Naive thymus-derived CD8-positive, alpha-beta T cell (primary cell): ENCODE measurements at places on chromosomes 11 and 22. TPM values are rescaled to one million over a fixed set of nuclear protein-coding genes. Genes with fewer than 3 reads are reported as not detected.

DNA sequence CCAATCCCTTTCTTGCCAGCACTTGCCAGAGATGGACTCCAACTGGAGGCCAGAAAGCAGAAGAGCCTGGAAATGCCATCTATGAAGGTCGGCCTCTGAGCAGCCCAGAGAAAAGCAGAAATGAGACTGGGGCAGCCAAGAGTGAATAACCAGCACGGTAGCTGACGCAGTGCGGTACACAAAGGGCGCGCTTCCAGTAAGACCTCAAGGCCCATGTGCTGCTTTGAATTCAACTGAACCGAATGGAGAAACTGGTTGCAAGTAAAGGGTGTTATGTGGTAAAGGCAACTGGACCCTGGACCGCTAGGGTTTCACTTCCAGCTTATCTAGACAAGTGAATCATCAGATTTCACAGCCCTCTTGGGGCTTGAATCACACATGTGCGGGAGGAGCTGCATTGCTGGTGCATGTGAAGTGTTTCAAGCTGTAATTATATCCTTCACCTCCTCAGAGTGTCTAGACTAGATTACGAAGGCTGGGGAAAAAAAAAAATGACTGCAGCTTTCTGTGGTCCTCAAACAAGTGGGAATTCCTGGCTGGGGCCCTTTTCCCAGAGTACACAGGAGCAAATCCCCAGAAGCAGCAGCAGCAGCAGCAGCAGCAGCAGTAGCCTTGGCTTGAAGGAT lies 128.9 kb downstream of the CCDC34 start:
- no peak overlapping the region for H3K27ac ChIP-seq
- no peaks in the 10 kb centered on the region for H3K4me1 ChIP-seq
- H3K36me3 ChIP-seq, result no peaks in the 10 kb centered on the region
- no peak overlapping the region for H3K4me3 ChIP-seq
- peaks cover 21% of the 10 kb centered on the region for H3K27me3 ChIP-seq
- DNase-seq, result no peak

DNA sequence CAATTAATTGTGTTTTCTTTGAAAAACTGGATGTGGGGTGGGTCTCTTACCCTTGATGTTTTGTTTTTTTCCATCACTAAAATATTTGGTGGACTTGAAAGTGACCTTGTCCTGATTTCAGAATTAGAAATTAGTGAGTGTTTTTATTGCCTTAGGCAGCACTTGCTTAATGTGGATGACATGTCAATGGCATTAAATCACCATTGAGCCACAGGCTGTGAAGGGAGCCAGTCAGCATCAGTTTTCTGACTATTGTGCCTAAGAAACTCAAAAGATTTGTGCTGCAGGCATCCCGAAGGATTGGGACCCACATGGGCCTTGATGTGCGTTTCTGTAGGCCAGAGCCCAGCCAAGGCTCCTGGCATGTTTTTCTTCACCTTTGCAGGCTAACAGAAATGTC lies 53.8 kb downstream of the SWAP70 start:
- no peaks in the 10 kb centered on the region for H3K36me3 ChIP-seq
- no peaks in the 10 kb centered on the region for H3K27me3 ChIP-seq

- no peak overlapping the region for H3K27ac ChIP-seq
- no peaks in the 10 kb centered on the region for H3K27me3 ChIP-seq
- H3K4me1 ChIP-seq, result peaks cover 11% of the 10 kb centered on the region
- peak; percentile 59 for DNase-seq
- no peaks in the 10 kb centered on the region for H3K36me3 ChIP-seq
- H3K4me3 ChIP-seq, result no peak overlapping the region
Observed at GRCh38 chr11:2196970-2197770, 25.6 kb upstream of the TH start.

C11orf87 gene
- not detected for total RNA-seq

DNA sequence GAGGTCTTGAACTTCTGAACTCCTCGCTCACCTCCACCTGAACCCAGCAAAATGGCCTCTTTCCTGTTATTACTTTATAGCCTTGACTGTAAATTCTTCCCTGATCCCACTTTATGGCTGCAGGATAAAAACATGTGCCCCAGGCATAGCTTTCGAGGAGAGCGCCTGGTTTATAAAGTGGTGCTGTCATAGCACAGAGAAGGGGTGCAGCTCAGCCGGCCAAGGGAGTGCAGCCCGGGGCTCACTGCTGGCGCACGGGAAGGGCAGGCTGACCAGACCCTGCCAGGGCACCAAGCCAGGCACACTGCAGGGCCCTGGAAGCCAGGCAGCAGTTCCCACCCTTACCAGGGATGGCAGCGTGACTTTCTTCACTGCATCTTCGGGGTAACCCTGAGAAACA lies 50.9 kb downstream of the ISX start:
- no peak overlapping the region for H3K27ac ChIP-seq
- no peaks in the 10 kb centered on the region for H3K27me3 ChIP-seq
- H3K36me3 ChIP-seq, result no peaks in the 10 kb centered on the region
- no peaks in the 10 kb centered on the region for H3K4me1 ChIP-seq

DNA sequence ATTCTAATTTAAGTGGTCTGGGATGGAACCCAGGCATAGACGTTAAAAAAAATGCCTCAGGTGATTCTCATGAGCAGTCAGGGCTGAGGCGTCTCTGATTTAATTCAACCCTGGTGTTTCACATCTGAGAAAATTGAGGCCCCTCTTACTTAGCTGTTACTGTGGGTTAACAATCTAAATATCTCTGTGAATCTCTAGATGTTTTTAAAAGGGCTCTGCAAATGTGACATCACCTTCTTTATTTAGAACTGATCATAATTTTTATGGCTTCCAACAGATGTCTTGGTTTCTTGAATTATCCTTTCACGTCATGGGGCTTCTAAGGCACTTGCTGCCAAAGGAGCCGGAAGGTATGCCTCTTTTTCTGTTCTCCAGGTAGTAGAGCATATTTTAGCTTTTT lies 76.1 kb upstream of the LIN7C start:
- no peak overlapping the region for H3K27ac ChIP-seq
- no peak overlapping the region for H3K4me3 ChIP-seq
- H3K4me1 ChIP-seq, result no peaks in the 10 kb centered on the region
- H3K36me3 ChIP-seq, result peaks cover 6% of the 10 kb centered on the region

DNA sequence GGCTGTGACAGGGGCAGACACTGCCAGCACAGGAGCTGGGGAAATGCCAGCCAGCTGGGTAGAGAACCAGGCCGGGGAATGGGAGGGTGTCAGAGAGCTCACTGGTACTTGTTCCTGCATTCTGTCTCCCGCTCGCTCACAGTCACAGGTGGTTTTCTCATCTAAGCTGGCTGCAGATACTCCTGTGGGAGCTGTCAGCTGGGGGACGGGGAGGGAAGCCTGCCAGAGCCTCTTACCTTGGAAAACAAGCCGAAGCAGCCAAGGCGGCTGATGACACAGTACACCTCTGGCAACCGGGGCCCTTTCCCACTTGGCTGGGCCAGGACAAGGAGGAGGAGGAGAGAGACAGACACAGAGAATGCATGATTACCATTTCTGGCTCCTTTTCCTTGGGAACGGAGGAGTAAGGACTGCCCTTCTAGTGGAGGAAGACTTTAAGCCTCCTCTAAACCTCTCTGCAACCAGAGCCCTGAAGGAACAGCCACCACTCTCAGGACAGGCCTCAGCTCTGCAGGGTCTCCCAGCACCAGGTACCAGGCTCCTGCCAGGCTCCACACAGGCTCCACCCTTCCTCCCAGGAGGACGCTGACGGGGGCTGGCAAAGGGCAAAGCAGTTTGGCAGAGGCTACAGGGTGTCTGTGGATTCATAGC lies 25.1 kb downstream of the RPL27A start:
- no peaks in the 10 kb centered on the region for H3K36me3 ChIP-seq
- no peaks in the 10 kb centered on the region for H3K4me1 ChIP-seq
- no peak overlapping the region for H3K27ac ChIP-seq
- no peak overlapping the region for H3K4me3 ChIP-seq

- DNase-seq, result no peak
- H3K4me3 ChIP-seq, result no peak overlapping the region
- H3K27ac ChIP-seq, result no peak overlapping the region
- H3K4me1 ChIP-seq, result peaks cover 5% of the 10 kb centered on the region
- H3K36me3 ChIP-seq, result no peaks in the 10 kb centered on the region
Observed at GRCh38 chr11:118659953-118660680, 19.3 kb downstream of the TREH start.

GRCh38 chr11:81301166-81301830 lies 1432.4 kb downstream of the FAM181B start:
- H3K27ac ChIP-seq, result no peak overlapping the region
- H3K36me3 ChIP-seq, result no peaks in the 10 kb centered on the region

CCDC34 gene
- 4.7 TPM for total RNA-seq

- peak overlapping the region; percentile 95 for H3K27ac ChIP-seq
- no peaks in the 10 kb centered on the region for H3K27me3 ChIP-seq
- H3K36me3 ChIP-seq, result peaks cover 33% of the 10 kb centered on the region
- peaks cover 71% of the 10 kb centered on the region for H3K4me1 ChIP-seq
- peak overlapping the region; percentile 99 for H3K4me3 ChIP-seq
Observed at GRCh38 chr11:64878223-64878493, 263 bp downstream of the EHD1 start.

OR2AG2 gene
- total RNA-seq, result not detected

DNA sequence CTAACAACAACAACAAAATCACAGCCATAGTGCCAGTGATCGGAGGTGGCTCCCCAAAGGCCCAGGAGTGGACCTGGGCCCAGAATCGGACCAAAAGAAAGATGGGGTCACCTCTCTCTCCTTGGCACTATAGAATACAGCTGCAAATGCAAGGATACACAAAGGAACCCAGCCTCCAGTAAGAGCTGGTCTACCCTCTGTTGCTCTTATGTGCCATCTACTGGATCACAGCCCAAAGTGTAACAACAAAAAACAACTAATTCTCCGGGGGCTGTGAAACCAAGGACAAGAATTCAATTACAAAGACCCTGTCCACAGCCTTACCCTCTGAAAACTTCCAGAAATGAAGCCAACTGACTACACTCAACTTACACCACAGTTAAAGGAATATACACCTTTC lies 21.6 kb downstream of the OR8G5 start:
- no peak overlapping the region for H3K27ac ChIP-seq
- H3K4me3 ChIP-seq, result no peak overlapping the region
- no peak for DNase-seq
- no peaks in the 10 kb centered on the region for H3K36me3 ChIP-seq

- no peak for DNase-seq
- H3K4me3 ChIP-seq, result peak overlapping the region; percentile 66
- peaks cover 82% of the 10 kb centered on the region for H3K4me1 ChIP-seq
Observed at GRCh38 chr11:75325713-75326438, 25.6 kb downstream of the ARRB1 start.

- H3K27me3 ChIP-seq, result no peaks in the 10 kb centered on the region
- DNase-seq, result no peak
- H3K27ac ChIP-seq, result no peak overlapping the region
- no peak overlapping the region for H3K4me3 ChIP-seq
- no peaks in the 10 kb centered on the region for H3K36me3 ChIP-seq
- no peaks in the 10 kb centered on the region for H3K4me1 ChIP-seq
Observed at GRCh38 chr11:132115454-132115853, 745.0 kb downstream of the NTM start.
